Left kidney (tissue), 8 donors: ENCODE measurements at places on chromosomes 7 and 10. TPM values are rescaled to one million over a fixed set of nuclear protein-coding genes. Genes with fewer than 3 reads are reported as not detected.

The ASB13 gene
- polyA plus RNA-seq = 23.1 TPM

DNA sequence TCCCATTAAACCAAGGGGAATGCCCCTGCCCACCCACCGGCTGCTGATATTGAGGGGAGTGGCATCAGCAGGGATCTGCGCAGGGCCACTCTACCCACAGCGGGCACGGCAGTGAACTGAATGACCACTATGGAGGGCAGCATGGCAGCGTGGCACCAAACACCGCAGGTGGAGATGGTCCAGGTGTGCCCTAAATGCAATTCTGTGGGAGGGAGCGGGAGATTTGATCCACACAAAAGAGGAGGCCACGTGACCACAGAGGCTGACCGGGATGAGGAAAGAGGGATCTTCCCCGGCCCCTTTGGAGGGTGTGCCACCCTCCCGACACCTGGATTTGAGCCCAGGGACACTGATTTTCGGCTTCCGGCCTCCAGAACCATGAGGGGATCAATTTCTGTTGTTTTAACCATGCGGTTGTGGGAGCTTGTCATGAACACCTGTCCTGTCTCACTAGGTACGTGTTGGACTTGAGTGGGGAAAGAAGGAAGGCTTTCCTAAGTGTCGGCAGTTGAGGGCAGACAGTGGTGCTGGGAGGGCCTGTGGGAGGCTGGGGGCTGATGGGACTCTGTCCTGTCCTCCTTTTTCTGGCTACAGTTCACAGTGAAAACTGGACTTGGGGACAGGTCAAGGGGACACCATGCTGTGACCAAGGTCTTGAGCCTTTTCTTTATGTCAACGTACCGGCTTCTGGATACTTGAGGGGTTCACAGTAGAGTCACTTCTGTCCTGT is 66.1 kb downstream of the CFAP46 start:
- DNase-seq = no peak

DNA sequence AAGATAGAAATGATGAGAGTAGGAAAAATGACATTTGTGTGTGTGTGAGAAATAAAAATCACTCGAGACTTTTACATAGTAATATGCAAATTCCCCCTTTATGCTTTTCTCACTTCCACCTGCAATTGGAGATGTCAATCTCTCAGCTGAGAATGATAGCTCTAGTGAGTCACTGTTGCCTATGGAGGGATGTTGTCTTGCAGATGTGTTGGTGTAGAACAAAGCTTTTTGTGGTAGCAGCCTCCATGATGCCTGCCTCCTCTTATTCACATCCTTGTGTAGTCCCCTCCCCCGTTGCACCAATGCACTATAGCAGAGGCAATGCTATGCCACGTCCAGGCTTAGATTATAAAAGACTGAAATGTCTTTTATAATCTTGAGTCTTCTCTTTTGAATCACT is 33.8 kb downstream of the SPAG6 start:
- no peak for DNase-seq

- no peak for DNase-seq
These were observed 43.0 kb downstream of the SLC25A40 start for GRCh38 chr7:87833130-87833529.

- DNase-seq = no peak
These were observed 621 bp upstream of the CAV1 start for GRCh38 chr7:116524221-116524608.

DNA sequence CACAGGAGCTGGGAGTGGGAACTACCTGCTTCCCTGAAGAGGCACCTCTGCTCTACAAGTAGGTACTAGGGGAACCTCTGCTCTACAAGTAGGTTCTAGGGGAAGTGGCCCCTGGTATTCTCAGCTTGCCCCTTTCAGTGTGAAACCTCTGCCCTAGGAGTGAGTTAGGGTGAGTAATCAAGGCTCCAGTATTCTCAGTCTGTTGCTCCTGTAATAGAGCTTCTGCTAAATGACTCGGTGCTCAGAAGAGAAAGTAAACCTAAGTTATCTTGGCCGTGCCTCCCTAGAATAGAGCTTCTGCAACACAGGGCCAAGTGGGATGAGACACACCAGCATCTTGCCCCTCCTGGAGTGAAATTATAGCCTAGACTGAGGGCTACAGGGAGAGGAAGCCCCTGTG is 13.4 kb upstream of the RASSF4 start:
- DNase-seq = no peak

The ACSM6 gene
- 0.86 TPM for polyA plus RNA-seq

The HOXA9 gene
- polyA plus RNA-seq = 124 TPM

The FAM25G gene
- 0.57 TPM for polyA plus RNA-seq

DNA sequence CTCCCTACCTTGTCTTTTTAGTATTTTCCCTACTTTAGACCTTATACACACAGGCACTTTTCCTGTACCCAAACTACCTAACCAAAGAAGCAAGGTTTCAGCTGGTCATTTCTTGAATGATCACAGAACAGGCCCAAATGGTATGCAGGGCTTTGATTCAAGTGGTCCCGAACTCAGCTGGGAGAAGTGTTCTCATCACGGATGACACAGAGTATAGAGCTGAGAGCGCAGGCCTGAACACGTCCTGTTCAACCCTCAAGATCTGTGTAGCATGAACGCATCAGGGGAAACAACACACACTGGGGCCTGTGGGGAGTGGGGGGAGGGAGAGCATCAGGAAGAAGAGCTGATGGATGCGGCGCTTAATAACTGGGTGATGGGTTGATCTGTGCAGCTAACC is 318.2 kb downstream of the SFMBT2 start:
- DNase-seq = no peak

GRCh38 chr7:107725138-107725740 is 18.7 kb upstream of the CBLL1 start:
- peak; percentile 60 for DNase-seq

DNA sequence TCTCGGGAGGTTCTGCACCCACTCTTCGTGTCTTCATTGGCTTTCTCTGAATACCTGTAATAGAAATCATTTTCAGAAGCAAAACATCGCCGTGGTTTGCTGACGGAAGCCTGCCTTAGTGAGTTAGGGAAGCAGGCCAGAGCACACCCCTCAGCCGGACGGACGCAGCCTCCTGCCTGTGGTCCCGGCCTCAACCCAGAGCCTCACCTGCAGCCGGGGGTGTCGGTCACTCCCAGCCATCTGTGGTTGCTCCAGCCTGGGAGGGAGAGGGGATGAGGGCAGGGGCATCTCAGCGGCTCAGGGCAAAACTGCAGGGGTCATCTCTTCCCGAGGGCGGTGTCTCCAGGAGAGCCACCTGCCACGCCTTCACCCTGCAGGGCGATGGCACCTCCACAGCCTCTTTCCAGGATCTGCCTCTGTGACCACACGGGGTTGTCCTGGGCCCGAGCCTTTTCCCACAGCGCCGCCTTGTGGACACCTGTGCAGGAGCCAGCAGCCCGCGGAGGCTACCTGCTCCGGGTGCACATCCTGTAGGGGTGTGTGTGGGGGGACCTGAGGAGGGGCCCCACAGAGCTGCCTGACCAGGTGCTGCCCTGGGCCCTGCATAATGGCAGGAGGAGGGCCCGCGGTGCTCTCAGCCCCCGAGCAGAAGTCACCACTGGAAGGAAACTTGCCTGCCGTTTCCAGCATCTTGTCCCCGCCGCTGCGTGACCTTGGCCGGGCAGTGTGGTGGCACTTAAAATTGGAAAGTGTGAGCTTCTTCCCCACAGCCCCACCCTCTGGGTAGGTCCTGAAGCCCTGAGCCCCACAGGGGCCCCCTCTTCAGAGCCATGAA is 21.6 kb upstream of the AP5Z1 start:
- DNase-seq = no peak

DNA sequence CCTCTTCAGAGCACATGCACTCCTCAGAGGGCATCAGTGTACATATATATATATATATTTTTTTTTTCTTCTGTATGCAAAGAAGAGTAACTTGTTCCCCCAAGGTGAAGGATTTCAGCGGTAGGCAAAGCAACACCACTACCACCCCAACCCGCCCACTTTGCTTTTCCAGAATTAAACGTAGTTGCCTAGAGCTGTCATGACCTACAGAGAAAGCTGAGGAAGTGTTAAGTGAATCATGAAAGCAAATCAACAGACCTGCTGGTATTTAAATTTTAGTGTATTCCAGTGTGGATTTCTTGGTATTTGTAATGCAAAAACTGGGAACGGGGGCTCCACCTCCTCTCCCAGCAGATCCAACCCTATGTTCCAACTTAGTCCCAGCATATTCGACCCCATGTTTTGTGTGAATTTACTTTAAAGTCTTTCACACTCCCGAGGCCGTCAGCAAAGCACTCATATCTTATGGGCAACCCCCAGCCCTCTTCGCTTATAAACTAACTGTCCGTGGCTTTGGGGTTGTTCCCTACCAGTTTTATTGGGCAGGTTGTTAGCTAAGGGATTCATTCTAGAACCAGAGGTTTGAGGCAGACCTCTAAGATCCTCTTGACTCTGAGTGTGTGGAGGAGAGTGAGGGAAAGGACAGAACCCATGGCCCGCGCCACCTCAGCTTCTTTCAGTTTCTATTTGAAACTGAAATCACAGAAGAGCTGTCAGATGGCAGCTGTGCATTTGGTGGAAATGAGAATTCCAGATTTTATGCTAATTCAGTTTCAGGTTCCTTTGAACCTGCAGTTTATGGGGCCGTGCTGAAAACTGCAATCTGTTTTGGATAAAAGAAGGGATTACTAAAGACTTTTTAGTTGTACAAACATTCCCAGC is 450.2 kb upstream of the GALNT17 start:
- no peak for DNase-seq

The PNLIPRP2 gene
- polyA plus RNA-seq = not detected

DNA sequence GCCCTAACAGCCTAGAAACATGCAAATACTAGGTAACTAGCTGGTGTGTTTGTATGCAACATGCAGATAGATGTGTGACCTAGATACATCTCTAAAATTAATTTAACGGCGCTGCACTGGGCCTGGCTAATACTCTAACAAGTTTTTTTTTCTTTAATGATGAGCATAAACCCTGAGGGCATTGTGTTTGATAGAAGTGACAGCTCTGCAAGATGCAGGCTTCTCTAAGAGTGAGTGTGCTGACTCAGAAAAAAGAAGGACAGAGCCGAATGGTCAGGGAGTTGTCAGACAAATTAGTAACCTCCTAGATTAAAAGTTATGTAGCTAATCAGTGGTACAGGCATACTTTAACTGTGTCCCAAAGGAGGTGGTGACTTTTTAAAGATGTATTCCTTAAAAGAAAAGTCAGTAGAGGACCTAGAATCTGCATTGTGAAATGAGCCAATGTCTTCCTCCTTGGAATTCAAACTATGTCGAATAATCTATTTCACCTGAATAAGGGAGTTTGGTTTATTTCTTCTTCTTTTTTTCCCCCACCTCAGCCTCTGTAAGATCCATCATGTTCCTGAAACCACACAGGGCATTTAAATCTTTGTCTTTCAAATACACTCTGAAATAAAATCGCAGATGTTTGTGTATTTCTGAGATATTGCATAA is 315.1 kb downstream of the GFRA1 start:
- DNase-seq = no peak

DNA sequence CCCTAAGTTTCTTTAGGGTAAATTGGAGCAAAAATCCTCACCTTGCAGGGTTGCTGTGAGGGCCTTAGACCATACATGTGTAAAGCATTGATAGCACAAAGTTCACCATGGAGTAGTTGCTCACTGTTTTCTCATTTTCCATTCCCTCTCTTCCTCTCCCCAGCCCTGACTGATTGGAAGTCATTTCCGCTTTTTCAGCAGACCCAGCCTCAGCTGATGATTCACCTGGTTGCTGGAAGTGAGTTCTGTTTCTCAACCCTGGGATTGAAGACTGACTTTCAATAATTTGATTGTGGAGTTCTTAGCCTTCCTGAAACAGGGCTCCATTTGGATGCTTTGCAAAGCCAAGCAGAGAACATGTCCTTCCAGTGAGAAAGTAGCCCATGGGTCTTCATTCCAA is 107.0 kb downstream of the PLXNA4 start:
- no peak for DNase-seq

- no peak for DNase-seq
These were observed 157.1 kb downstream of the EXOC4 start for GRCh38 chr7:133409966-133410365.

The SOSTDC1 gene
- polyA plus RNA-seq = 47.8 TPM

The ACTR1A gene
- 81.0 TPM for polyA plus RNA-seq

The AVL9 gene
- polyA plus RNA-seq = 41.8 TPM

The UBTD1 gene
- 6.5 TPM for polyA plus RNA-seq

- DNase-seq = peak; percentile 4
These were observed 50.0 kb upstream of the WIPI2 start for GRCh38 chr7:5139998-5140397.

DNA sequence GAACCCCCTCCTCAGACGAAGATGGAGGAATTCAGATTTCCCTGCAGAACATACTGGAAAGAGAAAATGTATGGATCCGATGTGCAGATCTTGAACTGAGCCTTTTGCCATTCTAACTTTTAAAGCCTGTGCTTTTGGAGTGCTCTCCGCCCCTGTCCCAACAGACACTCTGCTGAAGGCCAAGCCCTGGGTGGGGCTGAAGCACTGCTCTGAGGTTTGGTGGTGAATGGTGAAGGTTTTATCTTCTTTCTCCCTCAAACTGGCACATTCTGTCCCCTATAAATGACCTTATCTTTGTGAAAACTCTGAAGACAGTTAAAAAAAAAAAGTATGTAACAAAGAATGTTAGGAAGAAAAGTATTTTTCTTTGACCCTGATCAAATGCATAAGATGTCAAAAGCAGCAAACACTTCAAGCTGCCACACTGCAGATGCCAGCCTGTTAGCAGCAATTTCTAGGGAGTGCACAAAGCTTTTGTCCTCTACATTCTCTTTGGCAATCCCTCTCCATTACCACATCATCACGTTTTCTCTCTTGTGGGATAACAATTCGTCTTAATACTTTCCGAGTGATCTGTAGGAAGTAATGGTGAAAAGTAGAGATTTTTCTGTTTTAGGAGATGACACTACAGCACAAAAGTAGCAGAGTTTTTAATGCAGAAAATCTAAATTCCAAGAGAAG is 137.3 kb upstream of the CCDC6 start:
- no peak for DNase-seq

The HTRA1 gene
- polyA plus RNA-seq = 158 TPM

DNA sequence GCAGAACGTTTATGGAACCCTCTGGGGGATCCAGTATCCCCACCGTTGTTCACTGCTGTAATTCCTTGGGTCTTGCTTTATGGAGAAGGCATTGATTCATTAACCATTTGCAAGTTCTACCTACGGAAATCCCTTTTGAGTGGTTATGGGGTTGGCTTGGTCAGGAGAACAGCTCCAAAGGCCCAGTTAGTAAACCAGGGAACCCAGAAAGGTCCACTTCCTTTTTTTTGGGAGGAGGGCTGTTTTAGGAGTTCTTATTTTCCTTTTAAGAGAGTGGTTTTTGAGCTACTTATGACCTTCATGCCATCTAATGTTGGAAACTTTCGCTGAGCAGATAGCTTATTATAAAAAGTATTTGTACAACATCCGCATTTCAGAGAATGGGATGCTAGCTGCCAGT is 1.3 kb downstream of the POR start:
- no peak for DNase-seq
